NCI-H510A (cell line): ENCODE measurements at places on chromosomes 11 and 22.

DNA sequence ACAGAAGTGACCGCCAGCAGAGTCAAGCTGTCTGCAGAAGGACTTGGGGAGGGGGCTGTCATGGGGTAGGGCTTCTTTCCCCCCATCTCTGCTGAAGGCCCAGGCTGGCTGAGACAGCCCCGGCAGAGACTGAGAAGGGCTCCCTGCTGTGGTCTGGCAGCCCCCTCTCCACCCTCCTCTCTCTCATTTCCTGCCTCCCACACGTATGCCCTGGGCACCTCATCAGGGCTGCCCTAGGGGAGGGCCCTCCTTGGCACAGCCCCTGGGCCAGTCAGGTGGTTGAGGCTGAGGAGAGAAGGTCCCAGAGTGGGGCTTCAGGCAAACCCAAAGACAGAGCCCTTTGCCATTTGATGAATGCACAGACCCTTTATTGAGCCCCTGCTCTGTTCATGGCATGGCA, 3.6 kb downstream of the RASD2 start:
- no peak for DNase-seq

DNA sequence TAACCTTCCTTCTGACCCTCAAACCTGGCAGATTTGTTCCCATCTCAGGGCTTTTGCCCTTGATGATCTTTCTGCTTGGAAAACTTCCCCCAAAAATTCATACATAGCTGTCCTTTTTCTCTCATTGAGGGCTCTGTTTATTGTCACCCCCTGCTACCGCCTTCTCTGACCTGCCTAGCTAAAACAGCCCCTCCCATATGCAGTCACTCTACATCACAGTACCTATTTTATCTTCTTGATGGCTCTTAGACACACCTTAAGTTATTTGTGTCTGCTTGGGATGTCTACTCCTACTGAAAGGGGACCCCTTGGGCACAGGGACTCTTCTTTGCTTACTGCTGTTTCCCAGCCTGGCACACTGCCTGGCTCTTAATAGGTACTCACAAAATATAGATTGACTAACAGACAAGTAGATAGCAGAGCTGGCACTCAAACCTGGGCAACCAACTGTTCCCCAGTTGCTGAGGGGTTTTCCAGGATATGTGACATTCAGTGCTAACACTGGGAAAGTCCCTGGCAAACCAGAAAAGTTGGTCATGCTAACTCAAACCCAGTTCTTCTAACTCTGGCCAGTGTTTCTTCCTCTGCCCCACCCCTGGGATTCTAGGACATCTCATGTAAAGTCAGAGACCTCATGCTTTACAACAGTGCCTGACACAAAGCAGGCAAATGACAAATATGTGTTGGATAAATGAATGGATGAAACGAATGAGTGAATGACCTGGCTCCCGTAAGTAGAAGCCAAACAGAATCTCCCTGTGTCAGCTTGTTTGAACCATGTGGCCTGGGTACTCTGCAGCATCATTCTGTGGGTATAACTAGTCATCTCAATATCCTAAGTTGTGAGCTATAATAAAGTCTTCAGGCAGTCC, 19.8 kb upstream of the FJX1 start:
- no peak for DNase-seq

DNA sequence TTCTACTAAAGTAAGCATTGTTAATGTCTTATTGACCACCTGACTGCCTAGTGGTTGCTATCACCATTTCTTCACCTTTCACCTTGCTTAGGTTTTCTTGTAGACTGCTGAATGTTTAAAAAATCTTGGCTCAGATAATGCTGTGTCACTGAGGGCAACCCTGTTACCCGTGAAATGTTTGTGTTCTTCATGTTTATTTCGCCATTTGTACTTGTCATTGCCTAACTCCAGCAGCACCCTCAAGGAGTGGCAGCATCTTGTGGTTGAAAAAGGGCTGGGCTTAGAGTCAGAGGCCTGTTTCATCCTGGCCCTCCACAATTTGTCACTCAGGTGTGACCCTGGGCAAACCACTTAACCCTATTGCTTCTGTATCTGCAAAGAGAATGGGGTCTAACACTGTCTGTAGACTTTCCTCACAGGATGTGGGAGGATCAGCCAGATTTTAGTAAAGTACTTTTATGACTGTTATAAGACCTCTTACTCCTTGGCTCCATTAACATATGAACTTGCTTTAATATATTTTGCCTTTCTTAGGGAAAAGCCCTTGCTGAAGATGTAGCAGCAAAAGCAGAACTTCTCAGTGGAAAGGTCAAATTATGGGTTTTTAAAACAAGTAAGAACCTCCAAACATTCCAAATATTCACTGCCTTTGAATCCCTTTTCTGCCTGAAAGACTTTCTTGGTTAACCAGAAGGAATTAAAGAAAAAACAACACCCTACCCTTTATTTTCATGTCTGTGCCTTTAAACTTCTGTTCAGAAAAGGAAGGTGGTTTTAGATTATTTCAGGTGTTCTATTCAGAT, 154.5 kb upstream of the C11orf87 start:
- no peak for DNase-seq

- DNase-seq: no peak
These were observed 54.6 kb upstream of the CHRM4 start for GRCh38 chr11:46445920-46446771.

DNA sequence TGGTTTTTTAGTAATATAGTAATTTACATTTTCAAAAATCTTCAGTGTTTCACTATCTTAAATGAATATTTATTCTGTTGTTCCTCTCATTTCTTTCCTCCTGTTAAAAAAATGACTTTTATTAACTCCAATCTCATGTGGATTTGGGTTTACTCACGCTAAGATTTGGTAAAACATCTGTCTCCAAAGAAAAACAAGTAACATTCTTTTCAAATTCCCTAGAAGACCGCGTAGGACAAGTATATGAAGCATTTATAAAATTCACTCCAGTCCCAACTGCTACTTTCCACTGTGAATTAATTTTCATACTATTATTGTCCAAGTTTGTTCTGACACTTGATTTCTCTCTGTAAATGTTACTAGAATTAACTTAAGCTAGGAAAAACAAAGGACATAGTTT, 26.2 kb downstream of the SBF2 start:
- DNase-seq: no peak

- DNase-seq: no peak
These were observed 234.7 kb downstream of the LUZP2 start for GRCh38 chr11:24731554-24731953.

GRCh38 chr22:27296091-27296675, 505.4 kb downstream of the MN1 start:
- DNase-seq: no peak

DNA sequence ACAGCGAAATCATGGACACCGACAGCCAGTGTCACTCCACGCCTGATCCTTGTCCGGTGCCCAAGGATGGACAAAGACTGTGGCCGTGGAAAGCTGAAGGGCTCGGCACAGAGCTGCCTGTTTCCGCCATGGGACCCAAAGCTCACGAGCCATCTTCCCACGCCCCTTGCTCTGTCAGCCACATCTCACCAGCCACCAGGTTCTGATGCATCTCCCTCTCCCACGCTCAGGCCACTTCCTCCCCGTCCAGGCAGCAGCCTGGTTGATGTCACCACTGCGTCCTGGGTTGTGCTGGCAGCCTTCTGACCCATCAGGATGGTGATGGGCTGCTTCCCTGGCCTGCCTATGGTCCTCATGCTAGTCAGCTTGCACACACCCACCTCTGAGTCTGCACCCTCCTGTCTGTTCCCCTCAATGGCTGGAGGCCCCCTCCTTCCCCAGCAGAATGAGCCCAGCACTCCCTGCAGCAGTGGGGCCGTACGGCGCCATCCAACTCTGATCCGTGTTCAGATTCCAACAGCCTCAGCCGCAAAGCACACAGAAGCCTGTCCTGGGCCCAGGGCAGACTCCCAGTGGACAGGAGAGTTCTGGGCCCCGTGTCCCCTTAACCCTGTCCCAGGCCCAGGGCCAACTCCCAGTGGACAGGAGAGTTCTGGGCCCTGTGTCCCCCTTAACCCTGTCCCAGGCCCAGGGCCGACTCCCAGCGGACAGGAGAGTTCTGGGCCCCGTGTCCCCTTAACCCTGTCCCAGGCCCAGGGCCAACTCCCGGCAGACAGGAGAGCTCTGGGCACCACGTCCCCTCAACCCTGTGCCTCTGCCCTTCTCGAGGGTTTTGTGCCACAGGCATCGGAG, 259.5 kb downstream of the BRD1 start:
- DNase-seq: no peak

DNA sequence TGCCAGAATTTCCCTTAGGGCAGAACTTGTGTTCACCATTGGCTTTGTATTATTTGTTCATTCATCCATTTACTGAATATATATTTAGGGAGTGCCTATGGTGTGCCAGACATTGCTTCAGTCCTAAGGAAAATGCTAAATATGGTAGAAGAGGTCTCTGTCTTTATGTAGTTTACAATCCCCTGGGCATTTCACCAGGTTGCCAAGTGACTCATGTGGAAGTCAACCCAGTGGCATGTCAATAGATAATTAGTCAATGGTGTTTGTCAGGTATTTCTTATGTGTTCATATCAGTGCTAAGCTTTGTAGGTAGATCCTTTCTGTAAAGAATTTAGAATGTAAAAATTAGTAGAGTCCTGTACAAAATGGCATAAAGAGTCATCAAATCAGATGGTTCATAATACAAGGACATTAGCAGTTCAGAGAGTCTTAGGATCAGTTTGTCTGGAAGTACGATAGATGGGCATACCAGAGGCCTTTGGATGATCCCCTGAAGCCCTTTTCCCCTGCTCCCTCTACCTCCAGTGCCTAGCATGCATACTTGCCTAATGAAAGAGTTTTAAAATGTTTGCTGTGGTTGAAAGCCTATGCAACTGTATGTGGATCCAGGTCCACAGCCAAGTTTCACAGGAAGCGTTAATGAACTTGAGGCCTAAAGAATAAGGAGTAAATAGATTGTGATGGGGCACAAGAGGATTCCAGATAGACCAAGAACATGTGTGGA, 58.5 kb upstream of the SESN3 start:
- no peak for DNase-seq

DNA sequence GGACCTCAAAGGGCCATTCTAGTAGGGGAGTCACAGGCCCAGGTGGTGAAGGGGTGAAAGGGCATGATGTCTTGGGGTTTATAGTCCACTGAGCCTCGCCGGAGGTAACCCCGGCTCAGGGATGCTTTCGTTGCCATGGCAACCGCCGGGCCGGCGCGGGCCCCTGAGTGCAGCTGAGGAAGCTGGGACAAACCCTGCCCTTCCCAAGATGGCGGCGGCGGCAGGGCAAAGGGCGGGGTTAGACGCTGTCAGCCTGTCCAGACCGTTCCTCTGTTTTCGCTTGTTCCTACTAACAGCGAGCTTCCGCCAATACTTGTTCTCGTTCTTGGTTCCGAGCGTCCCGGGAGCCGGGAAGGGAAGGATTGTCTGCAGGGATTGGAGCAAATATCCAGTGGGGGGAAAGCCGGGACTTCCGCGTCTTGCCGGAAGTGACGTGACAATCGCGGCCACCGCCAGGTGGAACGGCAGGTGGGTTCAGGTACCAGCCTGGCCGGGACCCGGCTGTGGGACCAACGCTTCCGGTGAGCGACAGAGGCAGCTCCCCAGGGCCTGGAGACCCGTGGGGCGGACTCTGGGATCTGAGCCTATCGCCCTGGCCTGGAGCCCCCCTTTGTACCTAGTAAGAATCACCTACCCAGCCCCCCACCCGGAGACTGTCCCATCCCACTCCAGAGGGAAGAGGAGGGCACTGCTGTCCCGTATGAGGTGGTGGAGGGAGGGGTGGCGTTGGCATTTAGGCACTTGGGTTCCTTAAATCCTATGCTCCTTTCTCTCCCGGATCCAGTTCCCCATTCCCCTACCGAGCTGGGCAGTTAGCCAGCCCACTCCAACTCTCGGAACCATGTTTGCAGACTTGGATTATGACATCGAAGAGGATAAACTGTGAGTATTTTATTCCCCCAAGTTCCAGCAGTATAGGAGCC, at the start of gene PICK1:
Gene PICK1, plus strand, starts transcription at position 436 of the 923 bp plus-strand sequence. Its CDS starts 406 bp downstream, at position 842.
- peak; percentile 85 for DNase-seq

- DNase-seq: no peak
These were observed 155.8 kb downstream of the DSCAML1 start for GRCh38 chr11:117641008-117641915.

- DNase-seq: no peak
These were observed 410.0 kb downstream of the OPCML start for GRCh38 chr11:133122256-133122655.

- no peak for DNase-seq
These were observed 11.5 kb upstream of the IFT27 start for GRCh38 chr22:36787204-36787988.

- no peak for DNase-seq
These were observed 95.7 kb downstream of the STIM1 start for GRCh38 chr11:3950996-3951660.

- peak; percentile 51 for DNase-seq
These were observed 115.9 kb downstream of the CEP164 start for GRCh38 chr11:117443266-117444186.

DNA sequence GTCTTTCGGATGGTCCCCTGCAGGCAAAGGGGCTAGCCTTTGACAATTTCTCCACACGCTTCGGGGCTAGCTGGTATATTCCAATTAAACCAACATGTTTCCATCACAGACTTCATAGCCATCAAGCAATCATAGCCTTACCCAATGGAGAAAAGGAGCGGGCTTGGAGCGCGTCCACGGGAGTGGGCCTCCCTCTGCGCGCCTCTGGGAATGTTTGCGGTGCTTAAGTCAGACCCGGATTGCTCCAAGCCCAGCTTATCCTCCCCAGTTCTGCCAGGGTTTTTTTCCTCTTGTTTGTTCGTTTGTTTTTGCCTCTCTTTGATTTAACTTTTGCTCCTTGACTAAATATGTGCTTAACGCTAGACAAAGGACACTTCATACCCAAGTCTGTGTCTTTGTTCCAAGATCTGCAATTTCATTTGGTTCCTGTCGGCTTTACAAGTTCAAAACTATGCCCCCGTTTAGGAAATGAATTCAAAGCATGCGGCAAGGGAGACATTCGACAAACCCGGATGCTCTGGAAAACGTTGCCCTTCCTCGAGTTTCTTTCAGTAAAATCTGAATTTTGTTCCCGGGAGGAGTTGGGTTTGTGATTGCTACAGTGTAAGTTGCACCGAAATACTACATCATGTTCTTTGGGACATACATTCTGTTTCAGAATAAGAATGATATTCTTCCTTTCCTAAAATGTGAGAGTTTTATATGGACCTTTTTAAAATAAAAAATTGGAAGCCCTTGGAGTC, 1.0 kb upstream of the GLB1L2 start:
- no peak for DNase-seq

DNA sequence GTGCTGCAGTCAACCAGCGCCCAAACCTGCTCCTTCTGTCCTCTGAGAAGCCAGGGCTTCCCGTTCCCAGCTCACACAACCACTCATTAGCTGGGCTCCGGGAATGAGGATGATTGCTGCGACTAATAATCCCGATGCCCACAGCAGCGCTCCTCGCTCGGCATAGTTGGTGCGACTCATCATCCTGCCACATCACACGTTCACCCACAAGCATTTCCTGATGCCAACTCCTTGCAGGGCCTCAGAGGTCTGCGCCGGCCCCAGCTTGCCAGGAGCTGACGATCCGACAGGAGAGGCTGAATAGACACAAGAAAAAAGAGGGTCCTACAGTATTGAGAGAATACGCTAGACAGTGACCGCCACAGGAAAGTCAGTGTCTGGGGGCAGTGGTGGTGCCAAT, 10.6 kb upstream of the CSNK1E start:
- no peak for DNase-seq
